ENCODE measurements at places on chromosomes 16 and 17. TPM values are rescaled to one million over a fixed set of nuclear protein-coding genes. Genes with fewer than 3 reads are reported as not detected.

The DLX4 gene
- not detected for total RNA-seq

The PRSS27 gene
- total RNA-seq = 4.4 TPM

The NRN1L gene
- not detected for total RNA-seq

The XYLT2 gene
- 26.4 TPM for total RNA-seq

The FSCN2 gene
- 9.2 TPM for total RNA-seq

The WSCD1 gene
- 6.0 TPM for total RNA-seq

The GRIN2A gene
- total RNA-seq = 0.27 TPM

The CBLN1 gene
- total RNA-seq = not detected

DNA sequence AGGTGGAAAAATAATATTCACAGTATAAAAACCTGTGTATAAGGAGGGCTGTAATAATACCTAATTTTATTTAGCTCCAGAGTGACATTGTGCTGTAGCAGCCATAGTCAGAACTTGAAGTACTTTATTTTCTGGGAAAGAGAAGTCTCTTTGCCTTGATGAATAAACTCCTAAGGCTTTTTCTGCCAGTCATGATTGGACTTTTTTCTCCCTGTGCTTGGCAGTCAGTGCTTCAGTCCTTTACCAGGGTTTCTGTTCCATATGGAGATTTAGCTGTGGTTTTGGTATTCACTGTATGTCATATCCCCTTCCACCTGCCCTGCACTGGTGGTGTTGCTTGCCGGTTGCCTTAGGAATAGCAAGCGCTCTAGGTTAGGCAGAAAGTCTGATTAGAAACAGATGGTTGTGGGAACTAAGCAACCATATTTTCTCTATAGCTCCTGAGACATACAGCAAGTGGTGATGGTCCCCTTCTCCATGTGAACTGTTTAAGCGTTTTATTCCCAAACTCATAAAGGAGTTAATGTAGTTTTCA lies 24.7 kb downstream of the DDX42 start:
- H3K27me3 ChIP-seq = no peaks in the 10 kb centered on the region
- no peak overlapping the region for H3K4me3 ChIP-seq
- H3K27ac ChIP-seq = no peak overlapping the region

GRCh38 chr16:24988593-24989338 lies 26.4 kb downstream of the ARHGAP17 start:
- no peak for DNase-seq
- H3K27ac ChIP-seq = peak overlapping the region; percentile 70
- H3K4me1 ChIP-seq = peaks cover 94% of the 10 kb centered on the region

- DNase-seq = no peak
- H3K27ac ChIP-seq = no peak overlapping the region
- H3K27me3 ChIP-seq = no peaks in the 10 kb centered on the region
- no peaks in the 10 kb centered on the region for H3K36me3 ChIP-seq
- peaks cover 14% of the 10 kb centered on the region for H3K4me1 ChIP-seq
Measured at GRCh38 chr16:56780646-56781045, 50.7 kb downstream of the NUP93 start.

DNA sequence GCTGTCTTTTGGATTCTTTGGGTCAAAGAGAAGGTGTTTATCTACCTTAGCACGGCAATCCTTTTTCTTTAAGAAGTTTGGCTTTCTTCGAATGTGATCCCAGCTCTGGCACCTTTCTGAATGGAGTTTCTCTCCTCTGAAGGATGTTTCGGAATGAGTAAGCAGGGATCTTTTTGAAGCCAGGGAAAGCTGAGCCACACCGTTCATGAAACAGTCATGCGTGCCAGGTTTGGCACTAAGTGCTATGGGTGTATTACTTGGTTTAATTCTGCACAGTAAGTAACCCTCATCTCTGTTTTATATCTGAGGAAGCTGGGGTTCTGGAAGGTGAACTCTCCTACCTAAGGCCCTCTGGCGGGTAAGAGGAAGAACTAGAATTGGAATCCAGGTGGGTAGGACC lies 234.5 kb downstream of the NTN1 start:
- no peak overlapping the region for H3K4me3 ChIP-seq
- H3K4me1 ChIP-seq = no peaks in the 10 kb centered on the region
- no peaks in the 10 kb centered on the region for H3K36me3 ChIP-seq
- H3K27ac ChIP-seq = no peak overlapping the region

DNA sequence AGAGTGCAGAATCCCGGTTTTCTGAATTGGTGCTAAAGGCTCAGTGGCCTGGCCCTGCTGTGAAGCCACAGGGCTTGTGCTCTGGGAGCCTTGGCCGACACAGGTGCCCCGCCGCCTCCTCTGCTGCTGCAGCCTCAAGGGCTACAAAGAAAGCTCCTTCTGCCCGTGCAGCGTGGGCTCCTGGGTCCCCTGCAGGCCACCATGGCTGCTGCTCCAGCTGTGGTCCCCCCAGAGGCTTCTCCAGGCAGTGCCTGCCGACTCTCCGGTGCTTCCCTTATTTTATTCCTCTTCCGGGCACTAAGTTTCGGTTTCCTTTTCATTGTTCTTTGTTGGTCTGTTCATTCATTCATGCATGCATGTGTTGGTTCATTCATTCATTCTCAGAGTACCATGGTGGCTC lies 53.1 kb downstream of the CMIP start:
- no peaks in the 10 kb centered on the region for H3K36me3 ChIP-seq
- peaks cover 11% of the 10 kb centered on the region for H3K4me1 ChIP-seq
- no peak overlapping the region for H3K4me3 ChIP-seq
- no peaks in the 10 kb centered on the region for H3K27me3 ChIP-seq
- H3K27ac ChIP-seq = no peak overlapping the region
- DNase-seq = no peak

DNA sequence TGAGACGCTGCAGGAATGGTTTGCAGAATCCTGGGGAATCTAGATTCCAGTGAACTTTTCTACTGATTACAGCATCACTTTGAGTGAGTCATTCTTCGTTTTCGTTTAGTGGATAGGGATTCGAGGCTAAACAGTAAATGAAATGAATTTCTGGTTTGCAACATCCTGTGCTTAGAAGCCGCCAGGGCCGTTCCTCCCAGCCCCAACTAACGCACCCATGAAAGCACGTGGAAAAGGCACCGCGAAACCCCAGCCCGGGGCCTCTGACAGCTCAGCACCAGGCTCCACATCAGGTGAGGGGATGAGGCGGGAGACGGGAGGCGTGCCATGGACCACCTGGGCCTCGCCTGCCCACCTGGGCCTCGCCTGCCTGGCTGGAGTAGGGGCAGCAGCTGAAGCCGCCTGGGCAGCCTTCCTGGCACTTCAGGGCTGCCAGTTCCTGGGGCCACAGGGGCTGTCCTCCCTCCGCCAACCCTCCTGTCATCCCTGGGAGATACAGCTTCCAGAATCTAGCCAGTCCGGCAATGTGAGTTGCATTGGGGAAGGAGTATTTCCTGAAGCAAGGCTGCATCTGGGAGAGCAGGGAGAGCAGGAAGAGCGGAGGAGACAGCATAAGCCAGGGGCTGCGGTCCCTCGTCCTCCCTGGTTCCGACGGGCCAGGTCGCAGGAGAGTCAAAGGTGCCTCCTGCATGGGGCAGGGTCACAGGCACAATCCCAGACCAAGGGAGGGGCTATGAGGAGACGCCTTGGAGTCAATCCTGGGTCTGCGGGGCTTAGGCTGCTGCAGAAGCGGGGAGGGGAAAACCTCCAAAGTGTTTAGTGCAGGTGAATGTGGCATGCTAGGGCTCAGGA lies 78.4 kb downstream of the RPH3AL start:
- no peak for DNase-seq
- no peaks in the 10 kb centered on the region for H3K27me3 ChIP-seq
- no peak overlapping the region for H3K4me3 ChIP-seq

DNA sequence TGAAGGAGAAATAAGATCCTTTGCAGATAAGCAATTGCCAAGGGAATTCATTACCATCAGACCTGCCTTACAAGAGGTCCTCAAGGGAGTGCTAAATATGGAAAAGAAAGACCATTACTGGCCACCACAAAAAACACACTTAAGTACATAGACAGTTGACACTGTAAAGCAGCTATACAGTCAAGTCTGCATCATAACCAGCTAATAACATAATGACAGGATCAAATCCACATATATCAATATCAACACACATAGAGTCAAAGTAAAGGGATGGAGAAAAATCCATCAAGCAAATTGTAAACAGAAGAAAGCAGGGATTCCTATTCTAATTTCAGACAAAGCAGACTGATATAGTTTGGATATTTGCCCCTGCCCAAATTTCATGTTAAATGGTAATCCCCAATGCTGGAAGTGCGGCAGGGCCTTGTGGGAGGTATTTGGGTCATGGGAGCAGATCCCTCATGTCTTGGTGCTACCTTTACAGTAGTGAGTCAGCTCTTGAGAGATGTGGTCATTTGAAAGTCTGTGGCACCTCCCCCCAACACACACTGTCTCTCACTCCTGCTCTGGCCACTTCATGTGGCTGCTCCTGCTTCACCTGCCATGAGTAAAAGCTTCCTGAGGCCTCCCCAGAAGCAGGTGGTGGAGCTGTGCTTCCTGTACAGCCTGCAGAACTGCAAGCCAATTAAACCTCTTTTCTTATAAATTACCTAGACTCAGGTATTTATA lies 32.8 kb downstream of the TANC2 start:
- no peak for DNase-seq
- H3K27ac ChIP-seq = no peak overlapping the region
- no peaks in the 10 kb centered on the region for H3K36me3 ChIP-seq
- H3K4me3 ChIP-seq = no peak overlapping the region
- peaks cover 3% of the 10 kb centered on the region for H3K4me1 ChIP-seq

DNA sequence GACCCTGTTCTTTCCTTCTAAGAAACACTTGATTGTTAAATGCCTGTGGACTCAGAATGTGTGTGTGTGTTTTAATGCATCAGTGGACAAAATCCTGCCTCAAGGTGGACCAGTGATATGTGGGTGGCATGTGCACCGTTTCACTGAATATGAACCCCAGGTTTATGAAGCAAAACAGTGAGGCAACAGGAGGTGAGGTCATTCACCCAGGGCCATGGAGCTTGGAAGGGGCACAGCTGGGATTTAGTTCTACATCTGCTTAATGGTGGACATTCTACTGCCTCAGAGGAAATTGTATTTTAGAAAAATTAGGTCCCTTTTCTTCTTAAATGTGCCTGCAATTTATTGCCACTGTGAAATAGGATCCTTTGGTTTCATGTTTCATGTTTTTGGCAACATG lies 549.5 kb upstream of the EEF2KMT start:
- no peak overlapping the region for H3K4me3 ChIP-seq
- H3K36me3 ChIP-seq = no peaks in the 10 kb centered on the region
- H3K27me3 ChIP-seq = no peaks in the 10 kb centered on the region
- H3K4me1 ChIP-seq = no peaks in the 10 kb centered on the region
- no peak for DNase-seq

DNA sequence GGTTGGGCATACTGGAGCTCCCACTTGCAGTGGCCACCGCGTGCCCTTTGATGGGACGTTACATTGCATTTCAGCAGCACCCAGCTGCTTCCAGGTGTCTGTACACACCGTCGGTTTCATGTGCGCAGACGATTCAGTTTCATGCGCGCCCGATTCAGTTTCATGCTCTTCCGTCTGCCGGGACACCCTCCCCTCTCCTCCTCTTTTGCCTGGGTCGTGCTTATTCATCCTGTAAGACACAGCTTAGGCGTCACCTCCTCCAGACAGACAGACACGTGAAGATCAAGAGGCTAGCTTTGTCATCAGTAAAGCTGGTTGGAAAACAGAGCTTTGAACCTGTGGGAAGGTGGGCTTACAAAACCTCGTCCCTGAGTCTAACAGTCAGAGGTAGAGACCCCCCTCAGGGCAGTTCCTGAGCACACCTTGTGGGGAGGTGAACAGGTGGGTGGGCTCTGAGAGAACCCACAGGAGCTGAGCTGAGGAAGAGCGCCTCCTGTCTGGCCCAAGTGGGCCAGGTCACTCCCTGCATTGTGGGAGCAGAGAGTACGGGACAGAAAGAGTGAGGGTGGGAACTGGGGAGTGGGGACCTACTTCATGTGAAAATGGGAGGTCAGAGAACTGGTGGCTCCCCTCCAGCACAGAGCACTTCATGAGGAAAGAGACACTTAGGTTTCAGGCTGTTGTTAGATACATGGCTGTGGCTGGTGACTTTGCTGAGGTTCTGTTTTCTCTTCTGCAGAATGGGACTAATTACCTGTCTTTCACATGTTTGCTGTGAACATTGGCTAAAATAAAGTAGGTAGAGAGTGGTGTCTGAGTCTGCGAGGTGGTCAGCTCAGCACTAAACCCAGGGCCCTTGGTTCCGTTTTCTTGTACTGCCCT lies 122.1 kb downstream of the SNX29 start:
- peaks cover 8% of the 10 kb centered on the region for H3K4me1 ChIP-seq
- no peak for DNase-seq
- no peaks in the 10 kb centered on the region for H3K27me3 ChIP-seq
- no peak overlapping the region for H3K4me3 ChIP-seq
- H3K36me3 ChIP-seq = peaks cover 3% of the 10 kb centered on the region

DNA sequence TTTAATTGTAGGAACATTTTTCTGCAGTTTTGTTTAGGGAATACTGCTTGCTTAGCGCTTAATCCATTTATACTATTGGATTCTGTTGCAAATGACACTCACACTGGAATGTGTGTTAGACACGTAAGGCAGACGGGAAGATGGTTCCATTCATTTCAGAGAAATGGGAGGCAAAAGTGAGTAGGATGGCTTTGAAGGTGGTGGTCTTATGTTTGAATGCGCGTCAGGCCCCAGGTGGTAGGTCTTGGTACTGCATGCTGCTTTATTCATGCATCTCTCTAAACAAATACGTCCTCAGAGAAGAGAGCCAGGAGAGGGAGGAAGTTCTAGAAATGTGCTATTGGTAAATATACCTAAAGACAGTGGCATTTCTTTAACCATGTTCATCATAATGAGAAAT lies 997.6 kb upstream of the RBFOX1 start:
- no peaks in the 10 kb centered on the region for H3K27me3 ChIP-seq
- no peaks in the 10 kb centered on the region for H3K4me1 ChIP-seq
- H3K27ac ChIP-seq = no peak overlapping the region

- no peaks in the 10 kb centered on the region for H3K4me1 ChIP-seq
- peaks cover 43% of the 10 kb centered on the region for H3K36me3 ChIP-seq
- no peak for DNase-seq
- no peak overlapping the region for H3K4me3 ChIP-seq
Measured at GRCh38 chr16:3513892-3514583, 13.2 kb downstream of the CLUAP1 start.

GRCh38 chr16:72474501-72475123 lies 302.7 kb upstream of the PMFBP1 start:
- no peak for DNase-seq
- no peaks in the 10 kb centered on the region for H3K27me3 ChIP-seq
- no peak overlapping the region for H3K4me3 ChIP-seq
- no peaks in the 10 kb centered on the region for H3K4me1 ChIP-seq
- no peak overlapping the region for H3K27ac ChIP-seq
- H3K36me3 ChIP-seq = no peaks in the 10 kb centered on the region

DNA sequence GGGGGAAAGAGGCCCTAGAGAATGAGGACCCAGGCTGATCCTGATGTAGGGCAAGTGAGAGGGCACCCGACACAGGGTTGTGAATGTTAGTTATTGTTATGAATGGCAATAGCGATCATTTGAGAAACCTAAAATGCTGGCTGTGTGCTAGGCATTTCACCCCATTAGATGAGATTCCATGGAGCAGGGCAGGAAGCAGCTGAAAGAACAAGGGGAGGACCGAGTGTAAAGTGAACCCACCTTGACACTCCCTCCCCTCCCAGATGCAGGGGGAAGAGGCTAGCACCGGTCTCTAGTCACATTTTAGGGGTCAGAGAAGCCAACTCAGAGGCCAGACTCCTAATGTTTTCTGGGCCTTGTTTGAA lies 553 bp upstream of the CORO6 start:
- no peak for DNase-seq
- no peaks in the 10 kb centered on the region for H3K27me3 ChIP-seq
- H3K4me3 ChIP-seq = peak overlapping the region; percentile 91
- no peaks in the 10 kb centered on the region for H3K36me3 ChIP-seq
- H3K27ac ChIP-seq = no peak overlapping the region
- peaks cover 3% of the 10 kb centered on the region for H3K4me1 ChIP-seq

Data from thoracic aorta (tissue), 2 donors.